Renal cortical epithelial cell (primary cell): ENCODE measurements at places on chromosomes 5 and 9. TPM values are rescaled to one million over a fixed set of nuclear protein-coding genes. Genes with fewer than 3 reads are reported as not detected.

DNA sequence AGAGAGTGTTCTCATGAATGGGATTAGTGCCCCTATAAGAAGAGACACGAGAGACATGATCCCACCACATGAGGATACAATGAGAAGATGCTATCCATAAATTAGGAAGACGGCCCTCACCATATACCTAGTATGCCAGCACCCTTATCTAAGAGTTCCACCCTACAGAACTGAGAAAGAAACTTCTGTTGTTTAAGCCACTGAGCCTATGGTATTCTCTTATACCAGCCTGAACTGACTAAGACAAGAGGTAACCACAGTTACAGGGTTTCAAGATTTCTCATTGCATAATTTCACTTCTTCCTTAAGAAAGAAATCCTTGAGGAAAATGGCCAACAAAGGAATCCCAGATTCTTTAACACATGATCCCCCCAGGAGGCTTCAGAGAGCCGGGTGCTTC, 412.4 kb downstream of the NTRK2 start:
- no peak for DNase-seq

GRCh38 chr5:148739524-148739923, 85.2 kb upstream of the HTR4 start:
- DNase-seq = peak; percentile 71

- DNase-seq = no peak
These were observed 115.2 kb downstream of the SIL1 start for GRCh38 chr5:139082813-139083498.

DNA sequence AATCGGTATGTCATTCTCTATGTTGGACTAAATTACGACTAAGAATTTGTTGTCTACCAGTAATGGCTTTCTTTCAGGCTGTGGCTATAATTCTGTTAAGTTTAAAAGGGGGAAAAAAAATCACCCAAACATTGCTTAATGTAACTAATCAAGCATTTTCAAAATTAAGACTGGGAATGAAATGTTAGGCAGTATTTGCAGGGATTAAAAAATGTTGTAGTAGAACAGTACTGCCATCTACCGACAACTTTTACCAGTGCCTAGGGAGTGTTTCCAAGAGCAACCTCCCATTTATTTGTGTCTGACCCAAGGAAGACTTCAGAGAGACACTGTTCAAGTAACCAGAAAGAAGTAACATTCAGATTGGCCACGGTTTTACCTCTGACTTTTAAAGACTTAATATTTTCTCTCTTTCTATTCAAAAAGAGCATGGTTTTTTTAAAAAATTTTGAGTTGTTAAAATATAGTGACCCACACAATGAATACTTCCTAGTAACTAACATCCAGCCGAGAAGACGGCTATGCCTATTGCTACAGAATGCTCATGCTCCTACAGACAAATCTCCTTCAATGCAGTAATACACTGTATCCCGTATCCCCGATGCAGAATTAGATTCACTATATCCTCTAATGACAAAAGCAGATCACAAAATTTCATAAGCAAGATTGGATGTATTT, 92.4 kb downstream of the ARL15 start:
- peak; percentile 73 for DNase-seq

GRCh38 chr5:17355586-17356346, 138.3 kb downstream of the BASP1 start:
- DNase-seq = peak; percentile 35

DNA sequence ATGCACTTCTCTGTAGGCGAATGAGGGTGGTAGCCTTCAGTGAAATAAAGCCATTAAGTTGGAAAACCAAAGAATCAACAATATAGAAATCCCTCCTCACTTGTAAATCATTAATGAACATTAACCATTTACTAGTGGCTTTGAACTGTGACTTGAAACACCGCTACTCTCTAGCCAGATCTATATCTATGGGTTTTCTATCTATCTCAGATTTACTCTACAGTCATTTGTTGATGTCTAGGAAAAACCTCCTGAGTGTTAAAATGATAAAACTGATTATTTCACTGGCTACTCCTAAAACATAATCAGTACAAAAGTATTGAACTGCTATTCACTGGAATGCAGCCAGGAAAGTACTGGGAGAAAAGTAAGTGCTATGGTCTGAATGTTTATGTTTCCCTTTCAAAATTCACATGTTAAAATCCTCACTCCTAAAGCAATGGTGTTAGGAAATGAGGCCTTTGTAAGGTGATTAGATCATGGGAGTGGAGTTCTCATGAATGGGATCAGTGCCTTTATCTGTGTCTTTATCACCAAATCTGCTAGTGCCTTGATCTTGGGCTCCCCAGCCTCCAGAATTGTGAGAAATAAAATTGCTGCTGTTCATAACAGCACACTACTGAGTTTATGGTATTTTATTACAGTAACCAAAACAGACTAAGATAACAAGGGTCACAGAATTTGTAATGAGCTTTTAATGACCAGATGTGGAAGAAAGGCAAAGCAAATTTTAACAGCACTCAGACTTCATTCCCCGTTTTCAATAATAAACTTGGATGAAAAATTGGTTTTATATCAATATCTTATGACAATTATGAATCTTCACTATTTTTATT, 8.6 kb upstream of the OXCT1 start:
- DNase-seq = peak; percentile 59

GRCh38 chr5:102581011-102581410, 82.2 kb upstream of the SLCO6A1 start:
- peak; percentile 61 for DNase-seq

- peak; percentile 72 for DNase-seq
These were observed 1060.7 kb downstream of the EFNA5 start for GRCh38 chr5:106610041-106610440.

DNA sequence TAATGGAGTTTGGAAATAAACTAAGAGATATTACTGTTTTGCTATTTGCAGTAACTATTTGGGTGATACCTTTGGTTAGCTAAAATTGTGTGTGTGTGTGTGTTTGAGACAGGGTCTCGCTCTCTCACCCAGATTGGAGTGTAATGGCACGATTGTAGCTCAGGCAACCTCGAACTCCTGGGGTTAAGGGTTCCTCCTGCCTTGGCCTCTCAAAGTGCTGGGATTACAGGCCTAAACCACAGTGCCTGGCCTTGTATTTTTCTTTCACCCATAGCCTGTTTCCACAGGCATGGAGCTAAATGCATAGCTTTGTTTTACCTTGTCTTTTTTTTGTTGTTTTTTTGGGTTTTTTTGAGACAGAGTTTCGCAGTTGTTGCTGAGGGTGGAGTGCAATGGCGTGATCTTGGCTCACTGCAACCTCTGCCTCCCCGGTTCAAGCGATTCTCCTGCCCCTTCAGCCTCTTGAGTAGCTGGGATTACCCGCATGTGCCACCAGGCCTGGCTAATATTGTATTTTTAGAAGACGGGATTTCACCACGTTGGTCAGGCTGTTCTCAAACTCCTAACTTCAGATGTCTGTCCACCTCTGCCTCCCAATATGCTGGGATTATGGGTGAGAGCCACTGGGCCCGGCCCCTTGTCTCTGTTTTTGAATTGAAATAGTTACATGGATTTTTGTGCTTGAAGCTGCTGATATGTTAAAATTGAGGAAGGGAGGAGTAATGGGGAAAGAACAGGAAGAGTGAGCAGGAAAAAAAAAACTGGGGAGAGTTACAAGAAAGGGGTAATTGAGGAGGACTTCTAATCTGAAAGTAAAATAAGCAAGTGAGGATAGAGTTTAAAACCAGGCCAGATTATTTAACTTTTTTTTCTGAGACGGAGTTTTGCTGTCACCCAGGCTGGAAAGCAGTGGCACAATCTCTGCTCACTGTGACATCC, 5.7 kb downstream of the GPBP1 start:
- no peak for DNase-seq

- DNase-seq = no peak
These were observed 37.0 kb downstream of the SH3PXD2B start for GRCh38 chr5:172417130-172417841.

Gene BARHL1
- total RNA-seq = not detected in 2 replicates

Gene MEIKIN
- not detected in 2 replicates for total RNA-seq

Gene PCDHA6
- 1.0 and 7.2 TPM in 2 replicates for total RNA-seq

Gene SPINK5
- 0.25 TPM in 1 of 2 replicates, not detected in the other for total RNA-seq

Gene CCNI2
- 1.1 and 2.3 TPM in 2 replicates for total RNA-seq

Gene PCA3
- total RNA-seq = 0.05 TPM in 1 of 2 replicates, not detected in the other

Gene SLC6A7
- total RNA-seq = not detected in 2 replicates
